Urinary bladder (tissue), 4 donors: ENCODE measurements at places on chromosomes 12 and 14. TPM values are rescaled to one million over a fixed set of nuclear protein-coding genes. Genes with fewer than 3 reads are reported as not detected.
A peak's percentile ranks its signal among the peaks of the same experiment; 100 is the strongest.

DNA sequence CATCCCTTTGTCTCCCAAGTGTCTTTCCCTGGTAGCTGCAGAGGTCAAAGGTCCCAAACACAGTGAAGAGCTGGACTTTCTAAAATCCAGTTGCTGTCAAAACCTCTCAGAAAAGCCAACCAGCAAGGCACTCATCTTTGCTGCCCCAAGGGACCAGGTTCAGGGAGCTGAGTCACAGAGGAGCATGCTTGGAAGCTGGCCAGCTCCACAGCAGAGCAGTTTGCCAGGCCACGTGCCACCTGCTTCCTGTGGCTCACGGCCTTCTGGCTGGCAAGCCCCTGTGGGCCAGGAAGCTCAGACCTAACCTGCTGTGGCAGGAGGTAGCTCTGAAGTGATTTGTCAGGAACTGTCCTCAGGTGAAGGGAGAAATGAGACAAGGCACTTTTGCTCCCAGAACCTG, 3.6 kb downstream of the ISCU start:
- no peak for DNase-seq

Gene TRPV4
- polyA plus RNA-seq = 1.2 TPM

Gene FAIM2
- polyA plus RNA-seq = 9.1 TPM

DNA sequence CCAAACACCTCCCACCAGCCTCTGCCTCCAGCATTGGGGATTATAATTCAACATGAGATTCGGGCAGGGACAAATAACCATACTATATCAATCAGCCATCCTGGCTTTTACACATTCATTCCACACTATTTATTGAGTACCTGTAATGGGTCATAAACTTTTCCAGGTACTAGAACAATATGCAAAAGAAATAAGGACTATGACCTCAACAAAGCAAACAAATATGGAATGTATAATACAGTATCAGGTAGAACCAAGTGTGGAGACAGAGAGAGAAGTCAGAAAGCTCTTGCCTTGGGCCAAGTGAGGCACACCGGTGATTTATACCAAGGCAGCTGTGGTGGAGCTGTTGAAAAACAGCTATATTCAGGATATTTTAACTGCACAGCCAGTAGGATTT, 116.3 kb downstream of the TSPAN8 start:
- DNase-seq = no peak

DNA sequence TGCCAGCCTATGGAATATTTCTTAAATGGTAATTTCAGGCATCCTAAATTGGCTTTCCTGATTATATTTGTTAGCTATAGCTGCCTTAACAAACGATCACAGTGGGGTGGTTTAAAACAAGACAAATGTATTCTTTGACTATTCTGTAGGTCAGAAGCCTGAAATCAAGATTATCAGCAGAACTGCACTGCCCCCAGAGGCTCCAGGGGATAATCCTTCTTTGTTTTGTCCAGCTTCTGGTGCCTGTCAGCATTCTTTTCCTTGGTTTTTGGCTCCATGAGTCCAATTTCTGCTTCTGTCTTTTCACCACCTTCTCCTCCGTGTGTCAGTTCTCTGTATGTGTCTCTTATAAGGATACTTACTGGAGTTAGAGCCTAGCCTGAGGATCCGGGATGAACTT, 1282.2 kb upstream of the USP15 start:
- no peak for DNase-seq

DNA sequence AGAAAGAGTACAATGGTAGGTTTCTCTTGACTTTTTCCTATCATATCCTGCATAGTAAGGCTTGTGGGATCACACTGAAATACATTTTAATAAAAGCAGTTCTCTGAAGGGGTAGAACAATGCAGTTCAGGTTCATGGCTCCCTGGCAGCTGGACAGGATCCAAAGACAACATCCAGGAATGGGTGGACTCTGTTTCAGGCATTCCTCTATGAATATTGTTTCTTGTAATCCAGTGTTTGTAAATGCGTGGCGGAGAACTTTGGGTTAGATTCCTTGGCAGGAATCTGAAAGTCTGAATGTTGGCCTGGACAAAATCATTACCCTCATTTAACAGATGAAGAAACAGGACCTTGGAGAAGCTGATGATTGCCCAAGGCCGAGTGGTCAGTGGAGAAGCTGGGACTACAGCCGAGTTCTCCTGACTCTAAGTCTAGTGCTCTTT, 43.5 kb downstream of the SYNE2 start:
- peak; percentile 54 for DNase-seq

Gene HOXC5
- 0.11 TPM for polyA plus RNA-seq

- no peak for DNase-seq
Observed at GRCh38 chr12:126431767-126432166, 1366.5 kb downstream of the AACS start.

Gene PAX9
- 0.48 TPM for polyA plus RNA-seq

GRCh38 chr12:51118706-51119105, 35.3 kb upstream of the CSRNP2 start:
- DNase-seq = no peak

Gene CELA1
- not detected for polyA plus RNA-seq

DNA sequence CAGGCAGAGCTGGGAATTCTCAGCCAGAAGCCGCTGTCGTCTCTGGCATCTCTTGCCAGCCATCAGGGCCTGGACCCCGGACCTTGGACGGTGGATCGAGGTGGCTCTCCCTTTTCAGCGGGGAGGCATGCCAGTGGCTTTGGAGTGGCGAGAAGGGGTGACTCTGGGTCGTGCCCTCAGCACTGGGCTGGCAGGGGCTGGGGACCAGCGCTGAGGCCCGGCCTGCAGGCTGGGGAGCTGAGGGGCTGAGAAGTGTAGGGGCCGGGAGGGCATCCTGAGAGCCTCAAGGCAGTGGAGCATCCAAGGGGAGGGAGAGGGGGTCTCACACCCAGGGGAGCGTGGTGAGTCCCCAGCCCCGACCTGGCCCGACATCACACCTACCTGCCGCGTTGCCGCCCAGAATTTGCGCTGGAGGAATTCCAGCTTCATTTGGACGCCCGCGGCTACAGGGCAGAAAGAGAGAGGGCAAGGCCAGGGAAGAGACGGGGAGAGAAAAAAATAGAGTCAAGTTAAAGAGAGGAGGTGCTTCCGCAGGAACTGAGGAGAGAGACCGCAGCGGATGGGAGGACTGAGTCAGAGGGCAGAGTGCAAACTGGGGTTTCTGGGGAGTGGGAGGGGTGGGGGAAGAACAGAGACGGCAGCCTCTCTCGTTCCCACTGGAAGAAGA, 9.0 kb upstream of the LRTM2 start:
- no peak for DNase-seq

- no peak for DNase-seq
Observed at GRCh38 chr12:98465950-98466602, 49.3 kb upstream of the TMPO start.

Gene RFLNA
- 0.67 TPM for polyA plus RNA-seq

DNA sequence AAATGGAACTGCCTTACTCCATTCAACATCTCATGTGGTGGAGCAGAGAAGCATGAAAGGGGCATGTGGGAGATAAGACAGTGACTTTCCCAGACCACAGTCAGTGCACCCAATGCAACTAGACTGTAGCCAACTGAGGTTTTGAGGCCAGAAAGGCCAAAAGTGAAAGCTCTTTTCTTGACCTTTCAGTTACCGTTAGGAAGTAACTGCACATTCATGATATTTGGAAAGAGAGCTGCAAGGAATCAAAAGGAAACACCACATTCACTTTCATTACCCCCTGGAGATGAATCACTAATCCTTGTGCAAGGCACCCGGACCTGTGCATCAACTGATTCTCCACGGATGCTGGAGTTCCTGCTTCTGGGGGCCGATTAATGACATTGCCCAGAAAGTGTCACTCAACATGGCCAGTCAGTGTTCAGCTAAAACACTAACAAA, 72.9 kb upstream of the ELK3 start:
- DNase-seq = no peak

DNA sequence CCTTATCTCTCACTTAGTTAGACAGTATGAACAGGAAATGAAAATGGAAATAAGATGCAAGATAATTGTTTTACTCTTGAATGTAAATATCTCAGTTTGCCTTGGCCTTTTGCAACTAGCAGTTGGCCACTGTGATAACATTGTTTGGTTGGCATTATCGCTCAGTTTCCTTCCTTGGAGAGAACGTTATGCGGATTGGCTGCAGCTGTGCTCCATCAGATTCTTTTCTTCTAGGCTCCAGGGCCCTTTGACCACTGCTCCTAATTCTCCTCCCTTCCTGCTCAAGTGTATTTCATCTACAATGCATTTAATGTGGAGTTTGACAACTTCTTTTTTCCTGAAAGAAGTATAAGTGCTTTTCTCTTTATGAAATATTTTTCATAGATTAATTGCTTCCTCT, 284.2 kb downstream of the ADAMTS20 start:
- DNase-seq = no peak

- no peak for DNase-seq
Observed at GRCh38 chr12:33438851-33439586, 600 bp downstream of the SYT10 start.

DNA sequence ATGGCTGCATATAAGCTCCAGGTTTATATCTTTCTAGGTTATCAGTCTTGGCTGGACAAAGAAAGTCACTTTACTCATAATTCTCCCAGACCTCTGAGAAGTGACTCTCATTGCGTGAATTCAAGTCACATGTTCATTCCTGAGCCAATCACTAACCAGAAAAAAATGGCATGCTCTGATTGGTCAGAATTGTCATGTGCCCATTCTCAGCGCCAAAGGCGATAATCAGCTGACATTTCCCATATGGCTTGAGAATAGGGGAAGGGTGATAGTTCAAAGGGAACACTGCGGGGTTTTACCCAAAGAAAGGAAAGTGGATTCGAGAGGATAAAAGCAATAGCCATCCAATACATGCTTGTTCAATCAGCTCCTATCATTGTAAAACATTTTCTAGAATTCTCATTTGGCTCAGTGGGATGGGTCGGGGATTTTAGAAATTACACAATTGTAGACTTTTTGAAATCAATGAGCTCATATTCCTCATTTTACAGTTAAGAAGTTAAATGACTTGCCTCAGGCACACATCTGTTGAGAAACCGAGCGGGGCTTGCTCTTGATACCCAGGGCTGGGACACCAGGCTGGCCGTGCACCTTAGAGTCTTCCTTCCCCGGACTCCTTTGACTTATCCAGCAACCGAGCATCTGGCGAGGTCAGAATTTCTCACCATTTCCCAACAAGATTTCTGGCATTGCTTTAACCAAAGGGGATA, 454.0 kb upstream of the TBX3 start:
- DNase-seq = no peak

Gene RNASE1
- 323 TPM for polyA plus RNA-seq

DNA sequence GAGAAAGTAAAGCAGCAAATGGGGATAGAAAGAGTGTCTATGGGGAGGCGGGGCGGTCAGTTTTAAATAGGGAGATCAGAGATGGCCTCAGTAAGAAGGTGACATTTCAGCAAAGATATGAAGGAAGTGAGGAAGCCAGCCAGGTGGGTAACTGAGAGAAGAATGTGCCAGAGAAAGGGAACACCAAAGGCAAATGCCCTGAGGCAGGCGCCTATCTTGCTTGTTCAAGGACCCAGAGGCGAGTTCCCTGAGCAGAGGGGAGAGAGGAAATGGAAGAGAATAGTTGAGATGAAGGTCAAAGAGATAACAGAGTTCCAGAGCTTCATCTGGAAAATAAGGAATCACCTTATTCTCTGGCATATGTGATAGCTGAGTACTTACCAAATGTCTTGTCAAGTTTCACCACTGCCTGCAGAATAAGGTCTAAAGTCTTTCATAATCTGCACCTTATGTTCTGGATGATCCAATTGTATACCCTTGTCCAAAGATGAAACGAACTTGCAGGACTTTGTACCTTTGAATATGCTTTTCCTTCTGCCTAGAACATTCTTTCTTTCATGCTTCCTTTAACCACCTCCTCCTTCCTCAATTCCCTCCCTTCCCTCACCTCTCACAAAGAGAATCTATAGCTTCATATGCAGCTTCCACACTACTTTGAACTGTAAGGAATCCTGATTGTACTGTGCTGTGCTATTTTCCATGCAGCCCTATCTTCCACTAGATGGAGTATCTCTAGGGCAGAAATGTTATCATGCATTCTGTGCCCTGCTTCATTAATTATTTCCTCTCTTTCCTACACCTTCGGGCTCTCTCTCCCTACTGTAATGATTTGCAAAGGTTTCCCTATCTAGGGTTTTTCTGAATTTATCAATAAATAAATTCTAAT, 38.5 kb downstream of the GNPTAB start:
- DNase-seq = no peak

- no peak for DNase-seq
Observed at GRCh38 chr12:124451637-124452243, 115.7 kb downstream of the NCOR2 start.

GRCh38 chr14:74085047-74085637, 386 bp downstream of the LIN52 start:
- no peak for DNase-seq

DNA sequence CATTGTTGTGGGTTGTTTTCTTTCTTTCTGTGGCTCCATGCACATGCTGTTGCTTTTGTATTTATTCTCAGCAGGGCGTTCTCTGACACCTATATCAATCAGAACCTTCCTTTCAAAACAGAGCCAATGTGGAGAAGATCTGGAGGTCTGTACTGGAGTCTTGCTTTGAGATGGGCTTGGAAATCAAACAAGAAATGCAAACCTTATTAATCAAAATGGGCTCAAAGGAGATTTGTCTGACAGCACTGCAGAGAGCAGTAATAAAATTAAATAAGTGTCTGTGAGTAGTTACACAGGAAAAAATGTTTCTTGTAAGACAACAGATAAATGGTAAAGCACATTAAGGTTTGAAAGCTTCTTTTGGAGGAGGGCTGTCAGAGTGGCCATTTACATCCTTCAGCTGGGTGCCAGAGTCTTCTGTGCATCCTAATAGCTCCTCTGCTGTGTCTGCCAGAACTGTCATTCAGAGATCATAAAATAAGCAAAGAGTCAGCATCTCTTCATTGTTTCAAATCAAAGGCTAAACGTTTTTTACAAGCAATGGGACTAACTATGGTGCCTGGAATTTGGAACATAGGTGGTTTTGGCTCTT, 414.3 kb downstream of the NAV3 start:
- no peak for DNase-seq

GRCh38 chr14:91829511-91829910, 37.8 kb downstream of the TC2N start:
- DNase-seq = no peak

DNA sequence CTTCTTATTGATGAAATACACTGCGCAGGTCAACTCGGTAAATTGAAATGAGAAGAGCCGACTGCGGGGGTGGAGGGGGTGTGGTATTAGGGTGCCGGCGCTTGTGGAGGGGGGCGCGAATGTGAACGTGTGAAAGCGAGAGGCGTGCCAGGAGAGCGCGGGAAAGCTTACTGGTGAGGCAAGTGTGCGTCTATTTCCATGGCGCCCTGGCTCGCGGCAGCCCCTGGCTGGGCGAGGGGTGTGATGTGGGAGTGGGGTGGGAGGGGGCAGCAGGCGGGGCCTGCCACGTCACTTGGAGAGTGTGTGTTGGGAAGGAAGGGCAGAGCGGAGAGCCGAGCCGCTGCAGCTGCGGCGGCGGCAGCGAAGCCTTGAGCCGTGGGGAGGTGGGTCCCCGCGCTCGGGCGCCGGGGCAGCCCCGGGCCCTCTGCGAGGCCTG, 88.8 kb downstream of the GALNT8 start:
- no peak for DNase-seq

- peak; percentile 25 for DNase-seq
Observed at GRCh38 chr12:5022465-5023061, 21.1 kb upstream of the KCNA5 start.

Gene LMNTD1
- polyA plus RNA-seq = 0.11 TPM

Gene DLGAP5
- 0.19 TPM for polyA plus RNA-seq

Gene CRACR2A
- 1.5 TPM for polyA plus RNA-seq
